ENCODE measurements at places on chromosomes 11 and 22. TPM values are rescaled to one million over a fixed set of nuclear protein-coding genes. Genes with fewer than 3 reads are reported as not detected.

The CTR9 gene
- total RNA-seq: 43.6 TPM

DNA sequence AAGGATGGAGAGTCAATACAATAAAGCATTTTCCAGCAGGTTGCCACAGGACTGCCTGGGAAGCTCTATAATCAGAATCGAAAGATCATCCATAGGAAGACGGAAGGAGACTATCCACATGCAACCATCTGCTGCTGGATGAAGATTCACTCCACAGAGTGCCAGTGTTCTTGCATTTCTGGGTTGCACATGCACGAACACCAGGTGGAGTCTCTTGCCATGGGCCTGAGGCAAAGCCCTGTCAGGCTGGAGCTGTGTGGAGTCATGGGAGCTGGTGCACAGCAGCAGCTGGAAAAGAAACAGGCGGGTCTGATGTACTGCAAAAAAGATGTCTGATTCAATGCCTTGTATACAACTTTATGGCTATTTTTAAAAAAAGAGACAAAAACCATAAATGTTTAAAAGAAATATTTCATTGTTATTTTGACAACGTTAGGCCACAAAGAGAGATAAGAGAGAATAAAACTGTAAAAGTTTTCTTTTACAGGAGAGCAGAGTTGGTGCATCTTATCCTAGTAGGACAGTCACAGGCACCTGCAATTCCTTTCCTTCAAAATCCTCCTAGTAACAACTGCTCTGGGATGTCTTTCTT, 12.9 kb upstream of the FAT3 start:
- DNase-seq: no peak

The PLAAT2 gene
- not detected for total RNA-seq

DNA sequence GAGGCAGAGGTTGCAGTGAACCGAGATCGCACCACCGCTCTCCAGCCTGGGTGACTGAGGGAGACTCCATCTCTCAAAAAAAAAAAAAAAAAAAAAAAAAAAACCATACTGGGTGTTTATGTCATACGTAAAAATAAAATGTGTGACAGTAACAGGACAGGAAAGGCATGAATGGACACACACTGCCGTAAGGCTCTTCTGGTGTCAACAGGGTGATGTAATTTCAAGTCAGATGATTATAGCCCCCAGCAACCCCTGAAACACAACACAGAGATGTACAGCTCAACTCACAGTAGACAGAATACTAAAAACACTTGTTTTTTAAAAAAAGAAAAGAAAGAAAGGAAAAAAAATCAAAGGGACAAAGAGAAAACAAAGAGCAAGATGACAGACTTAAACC, 22.2 kb downstream of the SBF1 start:
- no peak for DNase-seq

DNA sequence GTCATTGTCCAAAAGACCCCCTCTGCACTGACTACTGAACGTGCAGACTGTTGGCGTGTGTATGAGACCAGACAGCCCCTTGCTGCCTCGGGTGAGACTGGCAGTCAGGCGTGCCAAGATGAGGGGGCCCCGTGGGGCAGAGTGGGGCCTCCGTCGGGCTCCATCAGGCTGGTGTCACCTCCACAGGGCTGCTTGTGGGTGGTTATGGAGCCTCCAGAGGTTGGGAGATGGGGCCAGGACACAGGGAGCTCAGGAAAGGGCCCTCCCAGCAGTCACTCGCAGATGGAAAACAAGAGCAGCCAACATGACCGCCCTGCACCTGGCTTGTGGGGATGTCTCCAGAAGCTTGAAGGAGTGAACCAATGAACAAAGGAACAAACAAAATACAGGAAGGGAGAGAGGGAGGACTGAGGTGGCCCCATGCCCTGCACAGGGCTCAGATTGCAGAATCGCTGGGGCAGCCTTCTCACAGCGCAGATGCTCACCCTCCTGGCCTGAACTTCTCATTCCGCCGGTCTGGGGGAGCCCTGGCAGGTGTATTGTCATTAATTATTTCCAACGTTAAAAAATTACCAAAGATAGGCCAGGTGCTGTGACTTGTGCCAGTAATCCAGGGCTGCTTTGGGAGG, 5.5 kb upstream of the PHLDA2 start:
- DNase-seq: peak; percentile 50

The MN1 gene
- total RNA-seq: 0.14 TPM

The IRAG1 gene
- not detected for total RNA-seq

DNA sequence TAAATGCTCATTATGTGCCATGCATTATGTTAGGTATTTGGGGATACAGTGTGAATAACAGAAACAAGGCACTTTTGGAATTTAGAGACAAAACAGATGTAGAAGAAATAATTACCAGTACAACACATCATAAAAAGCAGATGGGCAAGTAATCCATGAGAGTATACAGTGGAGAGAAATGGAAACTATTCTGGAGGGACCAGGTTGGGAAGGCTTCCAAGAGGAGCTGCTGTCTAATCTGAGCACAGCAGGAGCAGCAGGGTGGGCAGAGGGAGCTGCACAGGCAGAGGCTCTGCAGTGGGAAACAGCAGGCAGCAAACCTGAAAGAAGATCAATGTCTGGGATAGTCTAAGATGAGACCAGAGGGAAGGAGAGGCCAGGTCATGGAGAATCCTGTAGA, 268.7 kb upstream of the CCDC90B start:
- DNase-seq: no peak

- no peak for DNase-seq
Measured at GRCh38 chr11:70732881-70733196, 334.5 kb downstream of the CTTN start.

GRCh38 chr11:2625183-2625582, 74.6 kb downstream of the KCNQ1OT1 start:
- no peak for DNase-seq

- DNase-seq: no peak
Measured at GRCh38 chr11:61542024-61542461, 33.5 kb downstream of the LRRC10B start.

GRCh38 chr11:82398300-82398815, 335.3 kb downstream of the FAM181B start:
- no peak for DNase-seq

- DNase-seq: no peak
Measured at GRCh38 chr11:47005441-47005840, 68.9 kb downstream of the CSTPP1 start.

DNA sequence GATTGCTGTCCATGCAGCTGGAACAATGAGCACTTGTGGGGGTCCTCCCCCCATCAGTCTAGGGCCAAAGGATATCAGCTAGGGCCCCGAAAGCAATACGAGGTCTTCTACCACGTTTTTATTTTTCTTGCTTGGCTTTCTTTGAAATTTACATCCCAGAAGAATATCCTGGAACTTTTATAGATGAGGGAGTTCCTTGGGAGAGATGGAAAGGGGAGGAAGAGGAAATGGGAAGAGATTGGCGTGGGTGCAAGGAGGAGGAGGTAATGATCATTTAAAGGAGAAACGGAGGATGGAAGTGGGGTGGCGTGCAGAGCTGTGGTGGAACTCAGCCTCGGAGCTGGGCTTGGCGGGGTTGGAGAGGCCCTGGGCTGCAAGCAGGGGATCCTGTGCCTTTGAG, 90.3 kb downstream of the SNX19 start:
- DNase-seq: no peak

DNA sequence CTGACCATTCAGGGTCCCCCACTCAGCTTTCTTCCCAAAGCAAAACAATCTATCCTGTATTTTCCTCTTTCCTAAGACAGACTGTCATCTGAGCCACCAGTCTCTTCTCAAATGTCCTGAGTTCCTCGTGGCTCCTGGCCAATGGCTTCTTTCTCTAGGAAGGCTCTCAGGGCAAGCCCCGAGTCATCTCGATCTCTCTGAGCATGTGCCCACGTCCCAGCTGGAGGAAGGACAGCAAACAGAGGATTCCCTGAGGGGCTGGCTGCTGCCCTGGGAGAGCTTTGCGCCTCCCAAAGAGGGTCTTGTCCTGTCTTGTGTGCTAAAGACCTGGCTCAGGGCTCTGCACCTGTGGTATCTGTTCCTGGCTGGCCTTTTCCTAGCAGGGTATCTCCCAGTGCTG, 8.3 kb downstream of the SLC37A2 start:
- no peak for DNase-seq

DNA sequence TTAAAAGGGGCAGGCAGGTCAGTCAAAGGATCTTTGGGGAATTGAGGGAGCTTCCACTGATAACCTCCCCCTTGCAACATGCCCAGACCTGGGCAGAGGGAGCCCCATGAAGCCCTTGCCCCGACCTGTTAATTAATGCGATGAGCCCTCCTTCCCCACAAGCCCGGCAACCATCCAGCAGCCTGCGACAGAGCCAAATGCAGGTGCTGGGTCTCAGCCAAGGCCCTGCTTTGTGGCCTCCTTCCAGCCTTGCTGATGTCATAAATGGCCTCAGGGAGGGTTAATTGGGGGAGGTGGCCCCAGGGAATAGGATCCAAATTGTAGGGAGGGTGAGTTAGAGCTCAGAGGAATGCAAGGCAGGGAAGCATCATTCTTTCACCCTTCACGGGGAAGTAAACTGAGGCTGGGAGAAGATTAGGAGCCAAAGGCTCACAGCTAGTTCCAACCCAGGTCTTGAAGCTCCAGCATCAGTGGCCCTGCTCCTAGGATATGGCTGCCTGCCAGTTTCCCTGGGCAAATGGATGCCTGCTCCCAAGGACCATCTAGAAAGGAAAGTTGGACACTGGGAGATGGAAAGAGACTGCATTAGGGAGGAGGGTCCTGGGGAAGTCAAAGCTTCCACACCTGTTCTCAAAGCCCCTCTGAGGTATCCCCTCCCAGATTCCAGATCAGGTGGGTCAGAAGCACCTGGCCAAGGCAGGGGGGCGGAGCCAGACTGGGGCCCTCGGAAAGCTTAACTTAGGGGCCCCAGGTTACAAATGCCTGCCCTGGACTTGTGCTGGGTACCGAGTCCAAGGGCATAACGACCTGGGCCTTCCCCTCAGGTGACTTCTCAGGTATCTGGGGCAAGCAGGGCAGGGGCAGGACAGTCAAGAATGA, 34.1 kb downstream of the LMO1 start:
- DNase-seq: no peak

DNA sequence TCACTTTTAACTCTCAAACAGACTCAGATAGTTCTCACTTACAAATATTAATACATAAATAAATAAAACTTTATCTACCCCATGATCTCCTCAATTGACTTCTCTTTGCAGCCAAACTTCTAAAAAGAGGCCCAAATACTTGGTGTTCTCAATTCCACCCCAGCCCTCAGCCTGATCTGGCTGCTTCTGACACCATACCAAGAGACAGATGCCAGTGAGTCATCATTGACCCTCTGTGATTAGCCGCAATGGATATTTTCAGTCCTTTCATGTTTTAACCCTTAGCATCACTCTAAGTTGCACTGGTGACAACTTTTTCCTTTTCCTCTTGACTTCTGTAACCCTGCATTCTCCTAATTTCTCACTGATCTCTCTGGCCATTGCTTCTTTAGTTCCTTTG, 184.1 kb upstream of the ARHGAP20 start:
- DNase-seq: no peak

GRCh38 chr11:36948460-36949127, 350.6 kb upstream of the RAG2 start:
- DNase-seq: no peak

All from activated naive CD4-positive, alpha-beta T cell treated with anti-CD3 and anti-CD28 coated beads, Interleukin-2, amount 50 U/mL, for 72 hours (primary cell).